Stimulated activated naive CD8-positive, alpha-beta T cell treated with anti-CD3 and anti-CD28 coated beads, Interleukin-15, Interleukin-2, amounts not matched to agents 100 U/mL and 50 U/mL, for 24 hours (primary cell): ENCODE measurements at places on chromosomes 13 and 19.

DNA sequence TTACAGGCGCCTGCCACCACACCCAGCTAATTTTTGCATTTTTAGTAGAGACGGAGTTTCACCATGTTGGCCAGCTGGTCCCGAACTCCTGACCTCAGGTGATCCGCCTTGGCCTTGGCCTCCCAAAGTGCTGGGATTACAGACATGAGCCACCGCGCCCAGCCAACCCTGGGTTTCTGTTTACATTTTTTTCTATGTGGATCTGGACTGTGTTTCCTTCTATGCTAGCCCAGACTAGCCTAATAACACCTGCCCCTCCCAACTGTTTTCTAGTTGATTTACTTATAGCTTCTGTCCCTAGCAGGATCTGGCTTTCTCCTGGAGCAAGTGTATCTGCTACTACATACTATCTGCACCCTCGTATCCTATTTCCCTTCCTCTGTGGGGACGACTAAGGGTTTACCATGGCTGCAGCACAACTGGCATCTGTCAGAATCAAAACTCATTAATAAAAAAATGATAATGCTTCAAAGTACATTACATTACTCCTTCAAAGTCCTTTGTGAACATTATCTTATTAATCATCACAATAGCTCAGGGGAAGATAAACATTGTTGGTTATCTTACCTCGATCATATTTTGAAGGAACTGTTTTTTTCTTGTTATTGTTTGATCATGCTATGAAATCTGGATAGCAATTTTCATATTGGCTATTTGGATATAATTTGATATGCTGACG, 228.3 kb downstream of the KLF5 start:
- DNase-seq: no peak

DNA sequence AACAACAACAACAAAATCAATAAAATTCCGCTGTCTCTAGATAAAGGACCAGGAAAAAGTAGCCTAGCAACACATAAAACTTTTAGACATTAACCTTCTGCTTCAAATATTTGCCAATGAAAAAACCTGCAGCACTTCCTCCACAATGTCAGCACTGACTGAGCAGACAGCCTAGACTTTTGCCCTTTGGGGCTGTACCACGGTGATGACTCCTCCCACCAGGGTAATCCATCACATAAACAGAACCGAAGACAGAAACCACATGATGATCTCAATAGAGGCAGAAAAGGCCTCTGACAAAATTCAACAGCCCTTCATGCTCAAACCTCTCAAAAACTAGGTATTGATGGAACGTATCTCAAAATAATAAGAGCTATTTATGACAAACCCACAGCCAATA, 30.2 kb upstream of the TRPC4 start:
- DNase-seq: no peak

- DNase-seq: no peak
Observed at GRCh38 chr19:5617080-5617479, 5.5 kb downstream of the SAFB2 start.

- no peak for DNase-seq
Observed at GRCh38 chr13:46178821-46179220, 3.2 kb downstream of the LCP1 start.

GRCh38 chr13:69092615-69093322, 1014.9 kb upstream of the ATXN8OS start:
- DNase-seq: no peak

- DNase-seq: no peak
Observed at GRCh38 chr19:37221136-37221535, 3.1 kb downstream of the ZNF383 start.
